ENCODE measurements at places on chromosomes 12 and 14.
A peak's percentile ranks its signal among the peaks of the same experiment; 100 is the strongest.

GRCh38 chr14:76672123-76672522 is 89.1 kb upstream of the VASH1 start:
- DNase-seq, result no peak

- no peak for DNase-seq
Measured at GRCh38 chr14:100088226-100088625, 23.0 kb downstream of the EVL start.

- DNase-seq, result peak; percentile 96
Measured at GRCh38 chr12:6944381-6945186, 762 bp downstream of the C12orf57 start.

DNA sequence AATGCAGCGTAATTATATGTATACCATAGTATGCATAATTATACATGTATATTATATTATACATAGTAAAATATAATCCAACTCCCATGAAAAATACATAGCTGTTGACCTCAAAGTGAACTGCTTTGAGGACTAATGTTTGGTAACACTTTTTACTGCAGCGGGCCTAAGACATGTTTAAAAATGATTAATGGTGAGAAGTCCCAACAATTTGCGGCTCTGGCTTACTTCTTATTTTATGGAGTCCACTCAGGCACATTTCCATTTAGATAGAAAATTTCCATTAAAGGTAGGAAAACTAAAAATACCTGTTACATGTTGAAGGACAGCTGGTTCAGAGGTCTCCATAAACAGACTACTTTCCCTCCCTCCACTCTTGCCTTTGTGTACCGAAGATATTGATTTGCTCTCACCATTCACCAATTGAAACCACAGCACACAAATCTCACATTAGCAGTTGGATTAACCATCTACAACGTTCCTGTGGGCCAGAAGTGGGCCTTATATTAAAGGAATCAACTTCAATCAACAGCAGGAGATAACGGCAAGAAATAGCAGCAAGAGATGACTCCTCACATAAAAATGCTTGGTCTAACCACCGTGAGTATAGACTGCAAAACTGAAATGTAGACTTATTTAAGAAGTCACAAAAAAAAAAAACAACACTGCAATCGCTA is 14.1 kb upstream of the NT5DC3 start:
- DNase-seq, result peak; percentile 83

- no peak for DNase-seq
Measured at GRCh38 chr14:71317385-71318096, 410.3 kb downstream of the PCNX1 start.
